ENCODE measurements at places on chromosomes 5 and 9. TPM values are rescaled to one million over a fixed set of nuclear protein-coding genes. Genes with fewer than 3 reads are reported as not detected.

ANXA2R gene
- total RNA-seq: 8.5 TPM

DNA sequence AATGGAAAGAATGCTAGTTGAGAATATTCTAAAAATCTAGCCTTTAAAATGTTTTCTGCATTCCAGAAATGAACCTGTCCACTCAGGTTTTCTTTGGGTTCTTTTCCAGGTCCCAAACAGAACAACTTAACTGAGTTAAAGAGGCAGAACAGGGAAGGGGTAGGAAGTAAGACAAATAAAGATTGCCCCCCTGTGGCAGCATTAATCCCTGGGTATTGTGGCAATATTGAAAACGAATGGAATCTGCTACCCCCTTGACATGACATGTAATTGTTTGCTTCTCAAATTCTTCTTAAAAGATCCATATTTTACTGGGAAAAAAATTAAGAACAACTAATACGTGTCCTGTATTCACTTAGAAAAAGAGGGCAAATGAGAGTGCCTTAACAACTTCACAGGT lies 9.3 kb upstream of the RBM22 start:
- no peak for DNase-seq
- peaks cover 8% of the 10 kb centered on the region for H3K36me3 ChIP-seq
- H3K4me1 ChIP-seq: no peaks in the 10 kb centered on the region
- no peak overlapping the region for H3K4me3 ChIP-seq
- no peaks in the 10 kb centered on the region for H3K27me3 ChIP-seq

GRCh38 chr5:143788401-143788800 lies 23.6 kb upstream of the HMHB1 start:
- no peaks in the 10 kb centered on the region for H3K27me3 ChIP-seq
- H3K4me1 ChIP-seq: peaks cover 6% of the 10 kb centered on the region
- H3K36me3 ChIP-seq: no peaks in the 10 kb centered on the region
- H3K4me3 ChIP-seq: no peak overlapping the region

DNA sequence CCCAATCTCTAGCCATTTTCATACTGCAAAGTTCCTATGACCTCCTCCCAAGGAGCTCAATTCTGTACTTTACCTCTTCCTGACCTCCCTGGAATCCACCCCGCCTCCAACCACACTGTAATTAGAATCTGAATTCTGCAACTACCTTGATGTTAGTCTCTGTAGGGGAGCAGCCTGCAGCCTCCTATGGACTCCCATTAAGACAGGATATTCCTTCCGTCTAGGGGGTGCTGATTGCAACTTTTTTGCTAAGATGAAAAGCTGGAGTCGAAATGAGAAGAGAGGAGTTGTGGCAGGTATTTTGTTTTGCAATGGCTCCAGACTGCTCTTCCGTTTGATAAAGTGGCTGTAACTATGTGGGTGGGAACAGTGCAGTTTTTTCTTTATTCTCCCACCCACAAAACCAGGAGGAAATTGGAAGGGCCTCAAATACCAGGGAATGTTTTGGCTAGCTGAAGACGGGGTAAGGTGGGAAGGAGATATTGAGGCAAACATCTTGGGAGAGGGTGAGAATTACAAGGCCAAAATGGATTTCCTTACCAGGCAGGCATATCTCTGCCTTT lies 23.8 kb downstream of the ANXA2R start:
- H3K36me3 ChIP-seq: peaks cover 4% of the 10 kb centered on the region
- peaks cover 34% of the 10 kb centered on the region for H3K4me1 ChIP-seq
- H3K27me3 ChIP-seq: no peaks in the 10 kb centered on the region
- H3K27ac ChIP-seq: peak overlapping the region; percentile 98

DNA sequence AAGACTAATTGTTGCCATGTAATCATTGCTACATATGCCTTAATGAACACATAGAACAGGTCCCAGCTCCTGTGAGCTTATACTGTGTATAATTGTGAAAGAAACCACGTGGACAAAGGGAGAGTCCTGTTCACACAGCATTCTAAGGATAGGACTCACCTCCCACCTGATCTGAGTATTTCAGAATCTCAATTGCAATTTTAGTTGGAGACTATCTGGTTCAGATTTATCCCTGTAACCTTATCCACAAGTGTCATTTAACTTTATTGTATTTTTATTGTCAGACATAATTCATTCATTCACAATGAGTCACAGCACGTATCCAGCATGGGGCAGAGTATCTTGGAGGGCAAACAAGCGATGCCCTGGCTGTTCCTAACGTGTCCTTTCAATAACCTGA lies 448.3 kb downstream of the NTRK2 start:
- H3K4me1 ChIP-seq: no peaks in the 10 kb centered on the region
- no peak for DNase-seq
- H3K36me3 ChIP-seq: no peaks in the 10 kb centered on the region
- H3K27me3 ChIP-seq: peaks cover 11% of the 10 kb centered on the region
- H3K4me3 ChIP-seq: no peak overlapping the region
- no peak overlapping the region for H3K27ac ChIP-seq

DNA sequence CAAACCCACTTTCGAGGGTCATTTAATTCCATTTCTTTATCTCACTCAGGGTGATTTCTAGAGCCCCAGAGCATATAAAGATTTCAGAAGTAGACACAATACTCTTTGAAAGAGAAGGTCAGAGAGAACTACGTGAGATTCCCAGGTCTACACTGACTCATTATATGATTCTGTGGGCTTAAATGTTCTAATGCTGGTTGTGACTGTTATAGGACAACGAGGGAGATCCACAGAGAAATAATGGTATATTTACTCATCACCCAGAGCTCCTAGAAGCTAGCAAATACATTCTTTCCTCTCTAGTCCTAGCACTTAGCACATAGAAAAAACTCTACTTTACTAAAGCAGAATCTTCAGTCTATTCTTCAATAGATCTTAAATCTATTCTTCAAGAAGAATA lies 39.4 kb upstream of the GRAMD2B start:
- H3K27ac ChIP-seq: no peak overlapping the region
- no peaks in the 10 kb centered on the region for H3K27me3 ChIP-seq
- H3K4me1 ChIP-seq: no peaks in the 10 kb centered on the region
- H3K36me3 ChIP-seq: no peaks in the 10 kb centered on the region

GRCh38 chr5:144487207-144487606 lies 316.5 kb downstream of the KCTD16 start:
- H3K36me3 ChIP-seq: no peaks in the 10 kb centered on the region
- no peaks in the 10 kb centered on the region for H3K4me1 ChIP-seq
- H3K27ac ChIP-seq: no peak overlapping the region

GRCh38 chr5:78574731-78575161 lies 73.8 kb downstream of the LHFPL2 start:
- no peaks in the 10 kb centered on the region for H3K27me3 ChIP-seq
- DNase-seq: no peak

GRCh38 chr9:78620764-78621163 lies 323.8 kb downstream of the PSAT1 start:
- H3K4me1 ChIP-seq: no peaks in the 10 kb centered on the region
- no peak overlapping the region for H3K27ac ChIP-seq
- H3K27me3 ChIP-seq: peaks cover 11% of the 10 kb centered on the region
- DNase-seq: no peak

EFNA5 gene
- total RNA-seq: not detected

CDO1 gene
- total RNA-seq: 0.37 TPM

DNA sequence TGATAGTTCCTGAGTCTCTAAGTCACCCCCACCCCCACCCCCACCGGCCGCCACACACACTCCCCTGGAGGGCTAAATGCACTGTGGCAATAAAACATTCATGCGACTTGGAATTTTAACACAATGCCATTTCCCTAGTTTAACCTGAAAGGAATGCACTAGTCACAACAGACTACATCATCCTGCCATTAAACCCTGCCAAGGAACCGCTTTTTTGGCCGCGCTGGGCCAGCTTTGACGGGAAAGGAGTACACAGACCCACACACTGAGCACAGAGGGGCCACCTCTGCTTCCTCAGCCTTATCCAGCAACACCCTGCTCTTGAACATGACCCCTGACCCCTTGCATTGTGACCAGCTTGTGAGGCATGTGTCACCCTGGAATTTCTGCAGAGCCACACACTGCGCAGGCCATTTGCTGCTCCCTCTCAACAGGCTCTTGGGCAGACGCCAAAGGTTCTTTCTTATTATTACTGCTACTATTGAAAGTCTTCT lies 165.3 kb downstream of the BNC2 start:
- no peak for DNase-seq

OTP gene
- total RNA-seq: not detected

DNA sequence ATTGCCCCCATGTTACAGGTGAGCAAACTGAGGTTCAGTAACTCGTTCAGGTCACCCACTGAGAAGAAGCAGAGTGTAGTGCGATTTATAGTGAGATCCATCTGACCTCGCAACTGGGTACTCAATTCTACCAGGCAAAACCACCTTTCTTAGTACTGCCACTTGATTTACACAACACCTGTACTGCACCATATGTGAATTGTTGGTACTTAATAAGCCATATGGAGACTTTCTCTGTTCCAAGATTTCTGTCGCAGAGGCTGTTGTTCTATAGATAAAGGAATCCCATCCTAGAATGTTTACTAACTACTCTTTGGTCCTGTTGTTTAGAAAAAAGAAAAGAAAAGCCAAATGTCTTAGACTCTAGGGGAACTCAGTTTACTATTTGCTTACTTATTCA lies 287.5 kb downstream of the KCTD16 start:
- H3K27ac ChIP-seq: no peak overlapping the region
- DNase-seq: no peak
- H3K4me3 ChIP-seq: no peak overlapping the region
- no peaks in the 10 kb centered on the region for H3K27me3 ChIP-seq
- no peaks in the 10 kb centered on the region for H3K36me3 ChIP-seq

DNA sequence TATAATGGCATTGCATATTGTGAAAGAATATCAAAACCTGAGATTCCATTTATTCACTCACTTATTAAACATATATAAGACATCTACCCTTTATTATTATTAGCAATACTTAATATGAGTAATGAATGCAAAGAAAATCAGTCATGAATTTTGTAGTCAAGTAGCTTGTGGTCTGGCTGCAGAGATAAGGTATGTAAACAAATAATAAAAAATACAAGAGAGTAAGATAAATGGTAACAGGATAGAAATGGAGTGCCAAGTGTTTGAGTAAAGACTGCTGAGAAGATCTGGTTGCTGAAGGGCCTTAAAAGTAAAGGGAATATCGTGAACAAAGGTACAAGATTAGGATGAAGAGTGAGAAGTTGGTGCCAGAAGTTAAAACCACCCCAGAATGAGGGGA lies 18.4 kb downstream of the TRIM32 start:
- peaks cover 16% of the 10 kb centered on the region for H3K4me1 ChIP-seq
- H3K36me3 ChIP-seq: peaks cover 31% of the 10 kb centered on the region
- no peaks in the 10 kb centered on the region for H3K27me3 ChIP-seq
- no peak overlapping the region for H3K27ac ChIP-seq
- DNase-seq: no peak

DNA sequence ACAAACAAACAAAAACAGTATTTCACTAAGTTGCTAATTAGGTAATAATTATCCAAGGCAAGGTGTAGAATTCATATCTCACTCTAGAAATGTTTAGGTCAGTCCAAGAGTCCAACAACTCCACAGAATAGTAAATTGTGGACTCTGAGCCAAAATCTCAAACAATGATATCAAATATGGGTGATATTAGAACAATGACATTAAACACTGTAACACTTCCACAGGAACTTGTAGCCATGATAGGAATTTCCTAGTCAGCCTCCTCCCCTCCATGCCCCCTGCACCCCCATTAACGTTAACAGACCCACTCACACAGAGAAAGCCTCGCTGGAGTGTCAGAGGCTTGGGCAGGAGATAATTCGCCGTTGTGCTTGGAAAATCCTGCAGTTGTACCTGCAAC lies 305.0 kb upstream of the PIK3R1 start:
- no peak overlapping the region for H3K27ac ChIP-seq
- H3K4me1 ChIP-seq: no peaks in the 10 kb centered on the region
- no peak for DNase-seq

TRIM52 gene
- total RNA-seq: 11.2 TPM

DNA sequence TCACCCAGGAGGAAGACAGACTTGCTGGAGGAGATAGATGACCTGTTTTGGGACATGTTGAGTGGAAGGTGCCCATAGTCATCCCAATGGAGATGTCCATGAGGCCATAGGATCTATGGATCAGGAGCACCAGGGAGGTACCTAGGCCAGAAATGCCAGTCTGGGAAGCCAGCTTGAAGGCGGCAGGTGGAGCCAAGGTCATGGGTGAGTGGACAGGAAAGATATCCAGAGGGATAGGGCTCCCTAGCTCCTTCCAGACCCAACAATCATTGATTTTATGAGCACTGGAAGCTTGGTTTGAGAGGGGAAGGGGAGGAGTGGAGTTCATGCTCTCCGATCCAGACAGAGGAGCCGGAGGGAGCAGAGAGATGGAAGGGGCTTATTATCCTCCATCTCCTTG lies 252.6 kb downstream of the CDK5RAP2 start:
- no peaks in the 10 kb centered on the region for H3K36me3 ChIP-seq
- DNase-seq: no peak
- peaks cover 3% of the 10 kb centered on the region for H3K27me3 ChIP-seq
- no peaks in the 10 kb centered on the region for H3K4me1 ChIP-seq

AMBP gene
- not detected for total RNA-seq
